ENCODE measurements at places on chromosomes 6 and 20.

GRCh38 chr20:14619411-14619810, 282.0 kb upstream of the FLRT3 start:
- DNase-seq: no peak

GRCh38 chr20:24487648-24488047, 18.2 kb downstream of the SYNDIG1 start:
- DNase-seq: no peak

DNA sequence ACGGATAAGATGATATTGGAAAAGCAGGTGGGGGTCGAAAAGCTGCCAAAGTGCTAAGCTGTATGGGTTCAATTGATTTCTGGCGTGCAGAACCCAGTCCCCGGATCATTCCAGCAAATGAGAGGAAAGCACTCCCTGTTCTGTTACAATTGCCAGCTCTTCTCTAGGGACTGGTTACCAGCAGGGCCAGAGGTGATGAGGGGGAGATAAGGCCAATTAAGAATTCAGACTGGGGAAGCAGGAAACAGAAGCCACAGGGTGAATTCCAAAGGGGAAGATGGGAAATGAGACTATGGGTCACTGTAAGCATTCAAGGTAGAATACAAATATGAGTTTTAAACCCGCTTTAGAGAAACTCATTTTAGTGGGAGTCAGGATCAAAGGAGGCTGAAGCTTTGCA, 349.4 kb upstream of the MAP3K7 start:
- no peak for DNase-seq

GRCh38 chr20:19756761-19757486, 1.1 kb upstream of the RIN2 start:
- DNase-seq: no peak

- no peak for DNase-seq
Measured at GRCh38 chr6:53795702-53796450, 1.1 kb downstream of the LRRC1 start.

- DNase-seq: no peak
Measured at GRCh38 chr6:16540804-16541752, 220.2 kb downstream of the ATXN1 start.

DNA sequence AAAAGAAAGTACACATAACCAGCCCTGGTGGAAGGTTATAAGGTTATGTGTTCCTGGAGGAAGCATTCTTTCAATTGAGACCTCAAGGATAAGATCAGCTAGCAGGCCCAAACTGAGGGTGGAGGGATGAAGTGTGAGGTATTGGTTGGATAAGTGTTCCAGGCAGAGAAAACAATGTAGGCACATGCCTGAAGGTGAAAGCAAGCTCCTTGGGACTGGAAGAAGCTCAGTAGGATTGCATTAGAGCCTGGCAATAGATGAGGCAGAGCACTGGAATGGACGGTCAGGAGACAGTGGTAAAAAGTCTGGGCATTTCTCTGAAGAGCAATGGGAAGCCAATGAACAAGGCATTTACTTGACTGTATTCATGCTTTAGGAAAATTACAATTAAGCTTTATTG, 89.9 kb upstream of the SHLD1 start:
- DNase-seq: no peak

GRCh38 chr20:44776980-44777379, 31.3 kb downstream of the KCNK15 start:
- DNase-seq: no peak

Measured in stimulated activated CD8-positive, alpha-beta memory T cell treated with anti-CD3 and anti-CD28 coated beads, Interleukin-15, amount 100 ng/mL, for 24 hours (primary cell).